ENCODE measurements at places on chromosomes 4 and X.

DNA sequence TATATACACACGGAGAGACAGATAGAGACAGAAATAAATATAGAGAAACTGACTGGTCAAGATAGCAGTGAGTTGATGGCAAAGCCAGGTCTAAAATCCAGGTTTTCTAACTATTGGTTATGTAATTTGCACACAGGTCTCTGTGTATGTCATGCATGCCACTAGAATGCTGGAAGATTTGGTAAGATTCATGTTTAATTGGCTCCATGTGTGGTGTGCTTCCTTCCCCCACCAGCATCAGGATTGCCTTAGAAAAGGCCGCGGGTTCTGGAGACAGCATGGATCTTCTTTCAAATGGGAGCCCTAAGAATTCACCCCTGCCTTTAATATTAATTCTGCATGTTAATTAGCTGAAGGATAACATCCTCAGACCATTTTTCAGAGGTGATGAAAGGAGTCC, 31.3 kb downstream of the HAND2 start:
- no peak for DNase-seq

DNA sequence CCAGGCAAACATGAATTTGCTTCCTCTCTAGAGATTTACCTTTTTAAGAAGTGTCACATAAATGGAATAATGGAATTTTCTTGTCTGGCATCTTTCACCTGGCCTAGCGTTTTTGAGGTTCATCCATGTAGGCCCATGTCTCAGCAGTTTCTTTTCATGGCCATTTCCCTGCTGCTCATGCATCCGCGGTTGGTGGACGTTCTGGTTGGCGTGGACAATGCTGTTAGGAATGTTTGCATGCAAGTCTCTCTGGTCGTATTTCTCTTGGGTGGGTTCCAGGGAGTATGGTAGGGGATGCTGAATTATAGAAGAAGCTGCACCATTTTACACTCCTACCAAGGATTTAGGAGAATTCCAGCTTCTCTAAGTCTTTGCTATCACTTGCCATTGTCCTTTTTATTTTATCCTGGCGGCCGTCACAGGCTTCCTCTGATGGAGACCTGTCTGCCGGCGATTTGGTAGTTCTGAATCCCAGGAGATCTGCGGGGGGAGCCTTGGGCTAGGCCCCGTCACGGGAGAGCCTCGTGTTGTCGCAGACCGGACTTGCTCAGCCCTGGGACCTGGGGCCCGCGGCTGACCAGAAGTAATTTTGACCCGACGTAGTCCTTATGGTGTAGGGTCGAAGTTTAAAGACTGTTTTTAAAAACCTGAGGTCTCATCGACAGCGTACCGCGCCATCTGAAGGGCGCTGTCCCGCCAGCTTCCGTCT, 56.9 kb upstream of the TADA2B start:
- no peak for DNase-seq

DNA sequence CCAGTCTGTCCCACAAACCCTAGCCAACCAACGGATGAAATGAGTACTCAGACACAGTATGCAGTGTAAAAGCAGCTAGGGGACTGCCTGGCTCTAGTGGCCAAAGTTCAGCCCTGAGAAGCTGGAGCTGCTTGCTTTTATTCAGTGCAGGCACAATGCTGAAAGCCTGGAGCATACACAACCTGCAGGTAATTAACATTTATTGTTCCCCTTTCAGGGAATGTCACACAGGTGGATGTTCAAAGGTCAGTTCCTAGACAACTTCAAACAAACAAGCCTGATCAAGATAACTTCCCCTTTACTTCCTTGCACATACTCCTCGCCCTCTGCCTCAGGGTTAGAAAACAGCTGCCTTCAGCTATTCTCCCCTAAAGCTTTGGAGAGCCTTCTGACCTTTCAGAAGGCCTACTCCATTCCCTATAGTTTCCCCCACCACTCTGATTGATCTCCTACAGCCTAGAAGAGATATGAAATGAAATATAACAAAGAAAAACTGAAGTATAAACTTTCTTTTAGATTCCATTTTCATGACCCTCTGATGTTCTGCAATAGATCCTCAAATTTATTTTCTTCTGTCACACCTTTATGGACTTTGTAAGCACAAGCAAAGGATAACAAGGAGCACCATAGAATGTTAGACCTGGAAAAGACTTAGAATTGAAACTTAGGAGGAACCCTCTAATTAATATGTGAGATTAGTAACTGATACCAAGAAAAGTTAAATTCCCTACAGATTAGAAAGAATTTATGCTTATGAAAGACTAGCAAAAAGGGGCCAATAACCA, 6.8 kb upstream of the DCAF8L1 start:
- DNase-seq, result no peak

DNA sequence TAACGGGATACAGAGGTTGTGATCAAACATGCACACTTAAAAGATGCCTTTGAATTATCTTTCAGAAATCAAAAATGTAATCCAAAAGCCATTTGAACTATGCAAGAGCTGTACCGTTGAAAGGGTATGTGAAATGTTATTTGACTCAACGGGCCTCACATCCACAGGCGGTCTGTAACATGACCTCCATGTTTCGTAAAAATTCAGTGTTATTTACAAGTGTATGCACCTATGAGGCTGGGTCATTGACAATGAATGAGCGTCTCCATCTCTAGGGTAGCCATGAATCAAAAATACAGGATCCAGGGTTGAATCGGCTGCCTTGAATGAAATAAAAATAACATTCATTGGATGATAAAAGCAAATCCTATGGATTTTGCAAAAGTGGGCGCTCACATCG, 100.1 kb downstream of the CRLF2 start:
- no peak for DNase-seq

Measured in hematopoietic multipotent progenitor cell treated with erythropoietin and hydrocortisone succinate and interleukin-3 and kit ligand, for 8 days (in vitro differentiated cells).